ENCODE measurements at places on chromosomes 4 and X.
A peak's percentile ranks its signal among the peaks of the same experiment; 100 is the strongest.

DNA sequence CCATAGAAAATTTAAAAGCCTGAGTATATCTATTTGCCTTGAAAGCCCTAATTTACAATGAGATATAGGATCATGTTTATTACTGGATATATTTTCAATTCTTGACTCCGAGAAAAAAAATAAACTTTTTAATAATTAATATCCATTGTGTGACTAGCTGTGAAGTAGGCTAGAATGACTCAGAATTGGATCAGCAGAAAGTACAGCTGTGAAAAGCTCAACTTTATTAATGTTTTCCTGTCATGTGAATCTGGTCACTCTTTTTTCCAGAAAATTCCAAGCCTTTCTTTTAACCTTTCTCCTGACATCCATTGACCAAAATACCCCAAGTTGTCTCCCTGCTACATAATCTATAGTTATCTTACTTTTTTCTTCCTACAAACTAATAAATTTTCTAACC lies 171.8 kb upstream of the PACRGL start:
- H3K27ac ChIP-seq: no peak overlapping the region
- peaks cover 69% of the 10 kb centered on the region for H3K36me3 ChIP-seq
- H3K4me3 ChIP-seq: no peak overlapping the region
- H3K4me1 ChIP-seq: no peaks in the 10 kb centered on the region
- no peak for DNase-seq

- H3K27me3 ChIP-seq: no peaks in the 10 kb centered on the region
- no peak overlapping the region for H3K4me3 ChIP-seq
- no peak for DNase-seq
- no peaks in the 10 kb centered on the region for H3K4me1 ChIP-seq
- no peak overlapping the region for H3K27ac ChIP-seq
Measured at GRCh38 chrX:38768079-38768478, 33.2 kb upstream of the MID1IP1 start.

DNA sequence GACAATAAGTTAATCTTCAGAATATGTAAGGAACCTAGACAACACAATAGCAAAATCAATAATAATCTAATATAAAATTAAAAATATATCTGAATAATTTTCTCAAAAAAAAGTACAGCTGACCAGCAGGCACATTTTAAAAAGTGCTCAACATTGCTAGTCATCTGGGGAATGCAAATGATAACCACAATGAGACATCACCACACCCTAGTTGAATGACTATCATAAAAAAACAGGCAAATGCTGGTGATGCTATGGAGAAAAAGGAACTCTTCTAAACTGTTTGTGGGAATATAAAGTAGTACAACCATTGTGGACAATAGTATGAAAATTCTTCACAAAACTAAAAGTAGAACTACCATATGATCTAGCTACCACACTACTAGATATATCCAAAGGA lies 956.9 kb upstream of the NDST4 start:
- H3K27me3 ChIP-seq: no peaks in the 10 kb centered on the region
- no peak overlapping the region for H3K4me3 ChIP-seq
- no peak overlapping the region for H3K27ac ChIP-seq
- DNase-seq: no peak
- H3K4me1 ChIP-seq: no peaks in the 10 kb centered on the region

DNA sequence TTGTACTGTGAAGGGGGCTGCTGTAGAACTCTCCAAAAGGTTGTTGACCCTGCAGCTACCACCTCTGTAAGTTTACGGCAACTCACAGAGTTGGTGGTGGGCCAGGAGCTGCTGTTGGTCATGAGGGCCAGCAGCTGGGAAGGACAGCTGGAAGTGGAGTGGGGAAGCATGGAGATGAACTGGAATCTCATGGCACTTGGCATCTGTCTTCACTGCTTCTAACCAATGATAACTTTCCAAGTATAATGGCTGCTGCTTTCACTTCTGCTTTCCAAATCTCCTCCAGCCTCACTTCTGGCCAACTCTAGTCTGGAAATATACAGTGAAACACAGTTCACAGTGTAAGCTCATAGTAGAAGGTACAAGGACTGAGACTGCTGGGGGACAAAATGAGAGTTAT lies 126.5 kb upstream of the INTU start:
- H3K36me3 ChIP-seq: no peaks in the 10 kb centered on the region
- no peak for DNase-seq
- no peak overlapping the region for H3K27ac ChIP-seq
- no peaks in the 10 kb centered on the region for H3K27me3 ChIP-seq

DNA sequence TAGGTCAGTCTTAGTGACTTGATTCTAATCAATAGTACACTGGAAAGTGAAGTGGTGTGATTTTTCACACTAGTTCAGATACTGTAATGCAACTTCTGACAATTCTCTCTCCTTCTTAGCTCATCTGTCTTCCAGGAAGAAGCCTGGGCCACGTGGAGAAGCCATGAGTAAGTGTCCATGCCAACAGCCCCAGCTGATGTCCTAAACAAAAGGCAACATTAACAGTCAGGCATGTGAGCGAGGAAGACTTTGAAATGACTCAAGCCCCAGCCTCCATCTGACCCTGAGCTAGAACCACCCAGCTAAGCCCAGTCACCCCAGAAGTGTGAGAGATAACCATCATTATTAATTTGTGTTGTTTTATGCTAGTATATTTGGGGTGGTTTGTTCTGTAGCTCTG lies 115.7 kb upstream of the MAGEB16 start:
- H3K27ac ChIP-seq: no peak overlapping the region
- H3K27me3 ChIP-seq: no peaks in the 10 kb centered on the region
- H3K36me3 ChIP-seq: no peaks in the 10 kb centered on the region
- no peak overlapping the region for H3K4me3 ChIP-seq
- no peaks in the 10 kb centered on the region for H3K4me1 ChIP-seq
- no peak for DNase-seq

- DNase-seq: no peak
- no peaks in the 10 kb centered on the region for H3K27me3 ChIP-seq
- H3K4me1 ChIP-seq: no peaks in the 10 kb centered on the region
- no peak overlapping the region for H3K4me3 ChIP-seq
Measured at GRCh38 chr4:8761824-8762205, 109.8 kb downstream of the HMX1 start.

DNA sequence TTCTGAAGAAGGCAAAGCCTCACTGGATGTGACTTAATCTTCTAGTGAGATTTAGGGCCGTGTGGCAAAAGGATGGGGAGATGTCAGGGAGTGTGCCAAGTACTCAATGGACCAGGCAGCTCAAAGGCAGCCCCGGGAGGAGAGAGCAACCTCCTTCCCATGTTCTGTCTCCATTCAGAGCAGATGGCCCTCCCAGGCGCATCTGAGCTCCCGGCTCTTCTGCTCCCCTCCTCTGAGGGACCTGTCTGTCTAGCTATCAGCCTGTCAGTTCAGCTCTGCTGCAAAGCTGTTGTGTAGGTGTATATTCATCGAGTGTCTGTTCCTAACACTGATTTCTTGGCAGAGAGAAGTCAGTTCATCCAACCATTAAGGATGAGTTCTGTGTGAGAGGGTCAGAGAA lies 10.9 kb upstream of the PORCN start:
- no peaks in the 10 kb centered on the region for H3K4me1 ChIP-seq
- H3K27ac ChIP-seq: no peak overlapping the region
- no peak overlapping the region for H3K4me3 ChIP-seq
- H3K36me3 ChIP-seq: no peaks in the 10 kb centered on the region
- H3K27me3 ChIP-seq: no peaks in the 10 kb centered on the region

- no peaks in the 10 kb centered on the region for H3K36me3 ChIP-seq
- no peaks in the 10 kb centered on the region for H3K27me3 ChIP-seq
- no peaks in the 10 kb centered on the region for H3K4me1 ChIP-seq
- DNase-seq: no peak
- no peak overlapping the region for H3K27ac ChIP-seq
- no peak overlapping the region for H3K4me3 ChIP-seq
Measured at GRCh38 chr4:2461246-2461960, 7.5 kb upstream of the RNF4 start.

DNA sequence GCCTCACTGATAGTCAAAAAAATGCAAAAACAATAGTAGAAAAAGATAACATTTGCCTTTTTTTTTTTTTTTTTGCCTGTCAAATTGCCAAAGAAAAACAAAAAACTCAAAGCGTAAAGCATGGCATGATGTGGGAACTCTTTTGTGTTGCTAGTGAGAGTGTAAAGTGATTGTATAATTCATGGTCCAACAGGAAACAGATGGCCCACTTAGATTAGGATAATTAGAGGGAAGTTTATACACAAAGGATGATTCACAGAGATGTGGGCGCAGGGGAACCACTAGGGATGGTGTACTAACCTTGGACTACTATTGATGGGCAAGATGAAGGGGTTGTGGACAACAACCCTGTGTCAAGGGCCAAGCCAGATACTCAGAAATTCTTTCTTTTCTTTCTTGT lies 16.4 kb downstream of the MCUB start:
- H3K27ac ChIP-seq: no peak overlapping the region
- no peaks in the 10 kb centered on the region for H3K4me1 ChIP-seq
- H3K36me3 ChIP-seq: no peaks in the 10 kb centered on the region
- peak; percentile 54 for DNase-seq

DNA sequence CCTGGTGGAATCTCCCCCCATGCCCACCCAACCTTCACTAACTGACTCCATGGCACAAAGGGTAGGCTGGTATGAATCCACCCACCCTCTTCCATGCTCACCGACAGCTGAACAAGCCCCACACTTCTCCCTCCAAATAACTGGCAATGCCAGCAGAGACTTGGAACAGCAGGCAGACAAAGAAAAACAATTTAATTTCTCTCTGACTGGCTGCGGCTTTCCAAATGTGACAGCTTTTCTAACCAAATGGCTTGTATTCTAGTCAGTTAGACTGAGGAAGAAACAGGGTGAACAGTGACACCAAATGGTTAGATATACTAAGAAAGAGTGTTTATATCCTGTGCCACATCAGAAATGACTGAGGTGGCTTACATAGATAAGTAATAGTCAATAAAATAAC lies 199.3 kb upstream of the ADAMTS3 start:
- no peak overlapping the region for H3K27ac ChIP-seq
- H3K4me3 ChIP-seq: no peak overlapping the region
- no peaks in the 10 kb centered on the region for H3K36me3 ChIP-seq

- H3K27ac ChIP-seq: no peak overlapping the region
- H3K27me3 ChIP-seq: no peaks in the 10 kb centered on the region
- no peak overlapping the region for H3K4me3 ChIP-seq
- no peak for DNase-seq
Measured at GRCh38 chr4:76374798-76375197, 46.1 kb downstream of the CCDC158 start.

DNA sequence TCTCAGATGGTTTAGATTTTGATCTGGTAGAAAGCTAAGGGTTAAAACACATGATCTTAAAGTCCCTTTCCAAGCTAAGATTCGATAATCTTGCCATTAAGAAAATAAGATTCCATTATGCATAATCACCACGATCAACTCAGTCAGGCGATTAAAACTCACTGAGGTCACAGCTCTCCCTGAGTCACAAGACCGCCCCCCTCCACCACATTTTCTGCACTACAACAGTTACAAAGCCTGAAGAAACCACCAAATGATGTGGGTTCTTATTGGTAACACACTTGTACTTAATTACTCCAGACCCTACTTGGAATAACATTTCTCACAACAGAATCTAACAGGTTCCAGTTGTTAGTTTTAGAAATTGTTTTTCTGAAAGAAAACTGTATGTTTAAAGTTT lies 62.8 kb downstream of the SH3KBP1 start:
- H3K27me3 ChIP-seq: no peaks in the 10 kb centered on the region
- H3K27ac ChIP-seq: no peak overlapping the region
- no peak overlapping the region for H3K4me3 ChIP-seq
- no peak for DNase-seq
- H3K36me3 ChIP-seq: no peaks in the 10 kb centered on the region
- no peaks in the 10 kb centered on the region for H3K4me1 ChIP-seq
